ENCODE measurements at places on chromosomes 5 and 9. TPM values are rescaled to one million over a fixed set of nuclear protein-coding genes. Genes with fewer than 3 reads are reported as not detected.

DNA sequence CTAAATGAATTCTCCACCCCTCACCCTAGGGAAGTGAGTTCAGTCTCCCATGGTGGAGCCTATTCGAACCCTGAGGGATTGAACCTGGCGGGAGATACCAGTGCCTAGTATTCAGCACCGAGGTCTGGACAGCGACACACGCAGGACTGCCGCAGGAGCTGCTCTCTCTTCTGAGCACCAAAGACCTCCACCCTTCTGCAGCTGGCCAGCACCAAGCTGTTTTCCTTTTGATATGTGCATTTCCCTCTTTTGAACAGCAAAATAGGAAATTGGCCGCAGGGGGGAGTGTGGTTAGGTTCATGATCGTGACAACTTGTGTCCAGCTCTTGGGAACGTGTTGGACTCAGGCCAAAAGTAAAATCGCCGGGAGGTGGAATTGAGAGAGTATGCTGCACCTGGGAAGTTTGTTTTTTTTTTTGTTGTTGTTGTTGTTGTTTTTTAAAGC, 1.2 kb upstream of the PCSK1 start:
- no peak overlapping the region for H3K27ac ChIP-seq
- H3K4me1 ChIP-seq, result peaks cover 2% of the 10 kb centered on the region
- no peak overlapping the region for H3K4me3 ChIP-seq
- peak; percentile 82 for DNase-seq
- no peaks in the 10 kb centered on the region for H3K36me3 ChIP-seq

The SLC25A2 gene
- 0.69 TPM for total RNA-seq

DNA sequence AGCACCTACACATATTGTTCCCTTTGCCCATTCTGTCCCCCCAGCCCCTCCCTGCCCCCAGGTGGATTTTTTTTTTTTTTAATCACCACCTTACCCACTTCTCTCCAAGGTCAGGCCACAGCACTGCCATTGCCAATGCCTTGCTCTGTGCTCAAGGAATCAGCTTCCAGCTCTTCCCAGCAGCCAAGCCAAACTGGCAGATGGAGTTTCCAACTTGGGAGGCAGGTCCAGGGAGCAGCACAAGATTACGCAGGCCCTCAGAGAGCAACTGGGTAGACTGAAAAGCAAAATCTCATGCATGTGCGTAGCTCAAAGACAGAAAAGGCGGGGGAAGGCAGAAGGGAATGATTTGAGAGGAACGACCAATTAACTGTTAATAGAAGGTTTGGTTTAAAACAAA, 15.1 kb downstream of the GRHPR start:
- no peaks in the 10 kb centered on the region for H3K4me1 ChIP-seq
- H3K4me3 ChIP-seq, result no peak overlapping the region
- H3K36me3 ChIP-seq, result peaks cover 22% of the 10 kb centered on the region
- DNase-seq, result no peak
- H3K27ac ChIP-seq, result no peak overlapping the region

DNA sequence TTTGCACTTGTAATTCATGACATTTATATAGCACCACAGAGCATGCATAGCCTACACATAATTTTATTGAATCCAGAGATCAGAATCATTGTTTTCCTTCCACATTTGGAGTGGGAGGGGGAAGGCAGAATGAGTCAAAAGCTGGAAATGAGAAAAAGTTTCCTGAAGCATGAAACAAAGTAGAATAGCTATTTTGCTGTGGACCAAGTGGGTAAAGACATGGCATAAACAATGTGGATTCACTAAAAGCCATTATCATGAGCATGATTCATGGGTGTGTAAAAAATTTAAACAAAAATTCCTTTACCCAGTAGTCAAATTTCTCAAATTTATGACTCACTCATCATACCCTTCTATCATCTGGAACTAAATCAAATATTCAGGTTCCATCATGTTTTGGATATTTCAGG, 97.9 kb downstream of the YIPF5 start:
- no peaks in the 10 kb centered on the region for H3K4me1 ChIP-seq
- H3K27me3 ChIP-seq, result no peaks in the 10 kb centered on the region
- DNase-seq, result no peak
- no peak overlapping the region for H3K4me3 ChIP-seq
- no peak overlapping the region for H3K27ac ChIP-seq

- H3K36me3 ChIP-seq, result no peaks in the 10 kb centered on the region
- H3K4me1 ChIP-seq, result no peaks in the 10 kb centered on the region
- H3K27ac ChIP-seq, result no peak overlapping the region
- no peak overlapping the region for H3K4me3 ChIP-seq
- H3K27me3 ChIP-seq, result no peaks in the 10 kb centered on the region
- DNase-seq, result no peak
These were observed 56.2 kb downstream of the CAMK4 start for GRCh38 chr5:111280282-111280951.

DNA sequence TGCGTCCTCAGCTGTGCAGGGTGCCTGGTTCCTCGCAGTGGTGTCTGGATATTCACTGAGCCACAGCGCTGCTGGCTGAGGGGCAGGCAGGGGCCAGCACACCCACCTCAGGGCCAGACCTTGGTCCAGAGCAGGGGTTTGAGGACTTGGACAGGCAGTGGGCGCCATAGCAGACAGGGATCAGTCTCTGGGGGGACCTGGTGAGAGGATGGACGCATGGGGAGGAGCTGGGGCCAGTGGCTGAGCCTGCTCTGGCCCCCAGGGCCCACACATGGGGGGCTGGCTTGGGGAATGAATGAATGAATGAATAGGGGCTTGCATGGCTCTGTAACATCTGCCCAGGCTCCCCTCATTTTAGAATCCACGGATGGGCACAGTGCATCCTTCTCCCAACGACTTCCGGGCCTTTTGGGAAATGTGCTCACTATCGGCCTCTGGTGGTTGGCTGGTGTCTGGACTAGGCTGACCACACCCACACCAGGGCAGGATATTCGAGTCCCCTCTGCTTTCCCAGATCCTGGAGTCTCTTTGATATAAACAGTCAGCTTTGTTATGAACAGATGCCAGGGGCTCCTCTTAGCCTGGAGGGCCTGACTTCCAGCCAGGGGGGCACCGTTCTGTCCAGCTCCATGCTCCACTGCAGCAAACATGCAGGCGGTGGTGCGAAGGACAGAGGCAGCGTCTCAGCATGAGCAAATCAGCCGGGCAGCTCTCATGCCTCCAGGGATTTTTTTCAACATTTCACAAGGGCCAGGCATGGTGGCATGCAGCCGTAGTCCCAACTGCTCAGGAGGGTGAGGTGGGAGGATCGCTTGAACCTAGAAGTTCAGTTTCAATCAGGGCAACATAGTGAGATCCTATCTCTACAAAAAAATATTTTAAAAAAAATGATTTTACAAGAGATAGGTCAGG, 62.6 kb downstream of the NEK6 start:
- no peak overlapping the region for H3K27ac ChIP-seq
- no peaks in the 10 kb centered on the region for H3K27me3 ChIP-seq
- no peaks in the 10 kb centered on the region for H3K36me3 ChIP-seq
- H3K4me3 ChIP-seq, result no peak overlapping the region

GRCh38 chr9:86795047-86795442, 152.3 kb downstream of the GAS1 start:
- no peaks in the 10 kb centered on the region for H3K36me3 ChIP-seq
- H3K4me1 ChIP-seq, result no peaks in the 10 kb centered on the region
- H3K27ac ChIP-seq, result no peak overlapping the region
- no peak for DNase-seq

GRCh38 chr5:33462456-33462855, 21.7 kb downstream of the TARS1 start:
- no peaks in the 10 kb centered on the region for H3K4me1 ChIP-seq
- no peak overlapping the region for H3K4me3 ChIP-seq

DNA sequence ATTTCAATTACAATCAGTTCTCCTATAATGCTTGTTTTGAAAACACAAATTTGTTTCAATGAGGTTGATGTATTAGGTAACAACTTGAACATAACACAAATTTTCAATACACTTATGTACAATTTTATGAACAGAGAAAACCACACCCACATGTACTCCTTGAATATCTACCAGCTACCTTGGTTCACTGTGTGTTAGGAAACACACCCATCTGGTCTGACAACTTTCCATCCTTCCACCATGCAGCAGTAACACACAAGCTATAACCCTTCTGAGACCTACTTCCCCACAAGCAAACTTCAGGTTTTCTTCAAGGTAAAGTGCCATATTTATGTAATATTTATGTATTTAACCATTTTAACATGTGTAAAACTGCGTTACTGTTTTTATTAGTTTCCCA, 36.4 kb upstream of the UBQLN1 start:
- no peak overlapping the region for H3K4me3 ChIP-seq
- no peaks in the 10 kb centered on the region for H3K4me1 ChIP-seq
- no peaks in the 10 kb centered on the region for H3K36me3 ChIP-seq
- no peaks in the 10 kb centered on the region for H3K27me3 ChIP-seq

GRCh38 chr9:70229579-70229978, 29.2 kb upstream of the SMC5 start:
- no peaks in the 10 kb centered on the region for H3K27me3 ChIP-seq
- H3K36me3 ChIP-seq, result no peaks in the 10 kb centered on the region
- no peak for DNase-seq
- no peak overlapping the region for H3K27ac ChIP-seq
- no peak overlapping the region for H3K4me3 ChIP-seq

DNA sequence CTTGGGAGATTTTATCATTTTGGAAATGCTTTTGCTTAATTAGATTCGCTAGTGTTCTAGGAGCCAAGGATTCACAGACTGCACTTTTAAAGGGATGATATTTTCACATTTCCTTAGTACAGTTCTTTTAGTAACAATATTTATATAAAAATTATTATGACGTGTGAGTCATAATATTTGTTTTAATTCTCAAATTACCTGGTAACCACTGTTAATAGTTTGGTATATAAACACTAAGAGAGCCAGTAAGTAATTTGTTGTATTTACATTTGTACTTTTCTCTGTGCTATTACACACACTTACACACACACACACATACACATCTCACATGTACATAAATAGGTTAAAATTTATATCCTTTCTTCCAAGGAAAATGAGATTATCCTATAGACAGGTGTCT, 58.8 kb upstream of the RAD23B start:
- no peak for DNase-seq
- no peaks in the 10 kb centered on the region for H3K27me3 ChIP-seq
- no peaks in the 10 kb centered on the region for H3K4me1 ChIP-seq
- H3K27ac ChIP-seq, result no peak overlapping the region

DNA sequence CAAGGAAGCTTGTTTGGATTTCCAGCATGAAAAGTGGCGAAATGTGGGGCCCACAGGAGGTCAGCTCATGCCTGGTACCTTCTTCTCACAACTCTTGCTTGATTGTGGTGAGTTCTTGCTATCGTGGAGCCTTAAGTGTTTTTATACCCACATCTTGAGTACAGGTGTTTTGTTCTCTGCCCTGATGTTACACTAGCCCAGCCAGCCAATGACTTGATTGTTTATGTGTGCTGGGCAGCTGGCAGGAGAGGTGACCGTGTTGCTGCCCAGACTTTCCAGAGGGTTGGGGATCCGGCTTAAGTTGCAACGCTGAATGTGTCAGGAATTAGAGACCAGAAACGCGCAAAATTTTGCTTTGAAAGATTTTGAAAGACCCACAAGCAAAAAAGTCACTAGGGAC, 24.0 kb upstream of the TPPP start:
- no peaks in the 10 kb centered on the region for H3K36me3 ChIP-seq
- H3K27ac ChIP-seq, result no peak overlapping the region
- no peaks in the 10 kb centered on the region for H3K27me3 ChIP-seq

The PCDHGB6 gene
- 9.5 TPM for total RNA-seq

DNA sequence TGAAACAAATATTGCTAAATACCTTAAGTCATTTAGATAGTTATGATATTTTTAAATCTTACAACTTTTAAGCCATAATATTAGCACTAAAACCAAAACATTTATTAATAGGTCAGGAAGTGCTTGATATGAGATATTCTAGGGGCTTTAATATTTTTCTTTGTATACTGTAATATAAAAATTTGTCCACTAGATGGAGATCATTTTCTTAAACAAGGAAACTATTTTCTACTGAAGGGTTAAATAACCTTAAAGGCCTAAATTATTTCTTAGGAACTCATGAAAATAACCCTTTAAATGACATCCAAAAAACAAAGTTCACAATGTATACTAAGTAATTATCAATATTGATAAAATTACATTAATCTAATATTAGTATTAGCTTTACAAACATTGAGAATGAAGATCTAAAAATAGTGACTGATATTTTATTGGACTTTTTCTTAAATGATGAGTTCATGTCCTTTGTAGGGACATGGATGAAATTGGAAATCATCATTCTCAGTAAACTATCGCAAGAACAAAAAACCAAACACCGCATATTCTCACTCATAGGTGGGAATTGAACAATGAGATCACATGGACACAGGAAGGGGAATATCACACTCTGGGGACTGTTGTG, 635.7 kb downstream of the RAB3C start:
- no peak overlapping the region for H3K27ac ChIP-seq
- H3K36me3 ChIP-seq, result peaks cover 3% of the 10 kb centered on the region
- DNase-seq, result no peak
- no peaks in the 10 kb centered on the region for H3K27me3 ChIP-seq

GRCh38 chr5:6457592-6457991, 8.9 kb downstream of the UBE2QL1 start:
- H3K36me3 ChIP-seq, result no peaks in the 10 kb centered on the region
- no peak overlapping the region for H3K27ac ChIP-seq
- no peak for DNase-seq
- H3K4me1 ChIP-seq, result no peaks in the 10 kb centered on the region
- H3K27me3 ChIP-seq, result no peaks in the 10 kb centered on the region

- DNase-seq, result no peak
- H3K27ac ChIP-seq, result no peak overlapping the region
- H3K4me1 ChIP-seq, result no peaks in the 10 kb centered on the region
- H3K36me3 ChIP-seq, result no peaks in the 10 kb centered on the region
- no peaks in the 10 kb centered on the region for H3K27me3 ChIP-seq
These were observed 452.8 kb upstream of the PTGER4 start for GRCh38 chr5:40226906-40227305.

GRCh38 chr9:69696802-69697201, 24.6 kb upstream of the APBA1 start:
- H3K4me1 ChIP-seq, result no peaks in the 10 kb centered on the region
- H3K36me3 ChIP-seq, result no peaks in the 10 kb centered on the region
- DNase-seq, result no peak
- H3K27me3 ChIP-seq, result no peaks in the 10 kb centered on the region
- H3K4me3 ChIP-seq, result no peak overlapping the region
- H3K27ac ChIP-seq, result no peak overlapping the region

GRCh38 chr5:72284559-72285423, 35.2 kb downstream of the MRPS27 start:
- H3K4me3 ChIP-seq, result no peak overlapping the region
- H3K4me1 ChIP-seq, result peaks cover 2% of the 10 kb centered on the region
- DNase-seq, result no peak
- no peak overlapping the region for H3K27ac ChIP-seq
- no peaks in the 10 kb centered on the region for H3K36me3 ChIP-seq

The PCDHA5 gene
- 0.24 TPM for total RNA-seq
